Dermis lymphatic vessel endothelial cell (primary cell): ENCODE measurements at places on chromosomes 7 and 10. TPM values are rescaled to one million over a fixed set of nuclear protein-coding genes. Genes with fewer than 3 reads are reported as not detected.

TMEM130 gene
- not detected in 2 replicates for total RNA-seq

CYP2C8 gene
- total RNA-seq: not detected in 2 replicates

TMEM178B gene
- under 0.01 and 0.11 TPM in 2 replicates for total RNA-seq

GRB10 gene
- 128 and 163 TPM in 2 replicates for total RNA-seq

LEP gene
- total RNA-seq: not detected in 2 replicates

AMPH gene
- under 0.01 TPM in 1 of 2 replicates, not detected in the other for total RNA-seq

DOCK4 gene
- total RNA-seq: 65.9 and 71.8 TPM in 2 replicates

HIP1 gene
- 25.5 and 27.0 TPM in 2 replicates for total RNA-seq

ADAMTS14 gene
- total RNA-seq: under 0.01 and 0.11 TPM in 2 replicates

CALHM1 gene
- total RNA-seq: not detected in 2 replicates

ALOX5 gene
- total RNA-seq: not detected in 2 replicates

AGAP4 gene
- 2.8 and 3.4 TPM in 2 replicates for total RNA-seq

TCAF2 gene
- total RNA-seq: 2.9 and 3.8 TPM in 2 replicates

AUTS2 gene
- total RNA-seq: 0.54 and 0.69 TPM in 2 replicates

OR2A12 gene
- not detected in 2 replicates for total RNA-seq

PPP1R17 gene
- not detected in 2 replicates for total RNA-seq

OR2A42 gene
- not detected in 2 replicates for total RNA-seq

FAM221A gene
- total RNA-seq: 5.9 and 9.4 TPM in 2 replicates

GBX1 gene
- not detected in 2 replicates for total RNA-seq

DLX5 gene
- total RNA-seq: not detected in 2 replicates

AKR1C1 gene
- 51.5 and 55.6 TPM in 2 replicates for total RNA-seq

TRIM50 gene
- total RNA-seq: not detected in 2 replicates

CDK1 gene
- 11.0 and 11.7 TPM in 2 replicates for total RNA-seq

UNCX gene
- not detected in 2 replicates for total RNA-seq

PLEKHS1 gene
- not detected in 2 replicates for total RNA-seq

SAP25 gene
- not detected in 2 replicates for total RNA-seq

NPY4R2 gene
- total RNA-seq: not detected in 2 replicates

AKR1C8 gene
- total RNA-seq: not detected in 2 replicates

AKR1C3 gene
- 305 and 438 TPM in 2 replicates for total RNA-seq

ABCC2 gene
- 0.43 and 0.54 TPM in 2 replicates for total RNA-seq

CHST3 gene
- total RNA-seq: 4.4 and 8.0 TPM in 2 replicates

C7orf57 gene
- not detected in 2 replicates for total RNA-seq

AGR2 gene
- not detected in 2 replicates for total RNA-seq

RPEL1 gene
- 0.09 and 0.11 TPM in 2 replicates for total RNA-seq

GHRHR gene
- not detected in 2 replicates for total RNA-seq

STN1 gene
- 27.0 and 31.1 TPM in 2 replicates for total RNA-seq

HSPA12A gene
- total RNA-seq: 0.52 and 1.3 TPM in 2 replicates

ADIRF gene
- 24.2 and 47.5 TPM in 2 replicates for total RNA-seq

COL13A1 gene
- total RNA-seq: 0.98 and 1.4 TPM in 2 replicates

STEAP4 gene
- not detected in 2 replicates for total RNA-seq

ZNF722 gene
- total RNA-seq: not detected in 2 replicates

LIMK1 gene
- total RNA-seq: 9.5 and 9.8 TPM in 2 replicates

INTS15 gene
- 8.9 and 13.5 TPM in 2 replicates for total RNA-seq

C7orf25 gene
- total RNA-seq: 3.6 and 4.0 TPM in 2 replicates

FAM13C gene
- 1.3 and 1.5 TPM in 2 replicates for total RNA-seq

KEL gene
- total RNA-seq: not detected in 2 replicates

ZNF853 gene
- 1.6 and 5.2 TPM in 2 replicates for total RNA-seq

PUS7 gene
- 22.4 and 34.3 TPM in 2 replicates for total RNA-seq
